ENCODE measurements at places on chromosomes 13 and 19.

GRCh38 chr19:45097776-45098520 lies 5.0 kb downstream of the PPP1R37 start:
- DNase-seq, result peak; percentile 86

DNA sequence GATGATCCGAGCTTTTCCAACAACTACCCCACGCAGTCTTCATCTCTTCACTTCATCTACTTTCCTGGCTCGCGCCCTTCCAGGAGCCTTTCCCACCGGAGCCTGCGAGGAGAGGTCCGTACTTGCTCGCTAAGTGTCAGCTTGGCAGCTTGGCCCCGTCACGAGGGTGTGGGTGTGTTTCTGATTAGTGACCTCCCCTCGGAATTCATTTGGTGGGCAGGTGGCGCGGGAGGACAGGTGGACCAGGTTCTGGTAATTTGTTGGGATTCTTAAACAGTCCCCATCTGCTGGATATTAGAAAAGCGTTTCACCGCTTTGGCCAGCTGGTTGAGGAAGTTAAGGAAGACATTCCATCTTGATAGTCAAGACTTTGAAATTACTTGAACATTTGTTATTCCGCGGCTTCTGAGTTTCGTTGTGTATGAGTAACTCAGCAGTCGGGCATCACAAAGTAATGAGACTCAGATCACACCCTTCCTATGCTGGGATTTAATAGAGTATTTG lies 515 bp downstream of the UFM1 start:
- DNase-seq, result peak; percentile 68

GRCh38 chr19:23470873-23471545 lies 75.7 kb upstream of the ZNF91 start:
- no peak for DNase-seq

- no peak for DNase-seq
These were observed 2590.1 kb downstream of the PCDH9 start for GRCh38 chr13:64640002-64640401.

- DNase-seq, result no peak
These were observed 139.8 kb downstream of the MIPEP start for GRCh38 chr13:23749288-23749873.

DNA sequence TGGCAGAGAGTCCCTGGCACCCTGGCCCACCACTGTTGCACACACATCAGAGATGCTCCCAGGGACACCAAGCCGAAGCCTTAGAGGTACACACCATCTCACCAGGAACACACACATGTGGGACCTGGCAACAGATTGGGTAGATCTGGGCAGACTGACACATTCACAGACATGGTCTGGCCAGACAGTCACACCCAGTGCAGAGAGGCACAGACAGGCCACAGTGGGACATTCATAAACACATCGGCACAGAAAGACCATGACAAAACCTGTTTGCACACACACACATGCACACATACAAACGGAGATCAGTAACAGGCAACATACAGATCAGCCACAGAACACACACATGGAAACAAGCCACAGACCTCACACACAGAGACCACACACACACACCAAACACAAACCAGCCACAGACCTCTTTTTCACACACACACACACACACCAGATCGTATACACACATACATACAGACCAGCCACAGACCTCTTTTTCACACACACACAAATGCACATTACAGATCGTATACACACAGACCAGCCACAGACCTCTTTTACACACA lies 6.3 kb upstream of the JUNB start:
- no peak for DNase-seq

GRCh38 chr13:101010100-101010499 lies 335.5 kb upstream of the TMTC4 start:
- no peak for DNase-seq

DNA sequence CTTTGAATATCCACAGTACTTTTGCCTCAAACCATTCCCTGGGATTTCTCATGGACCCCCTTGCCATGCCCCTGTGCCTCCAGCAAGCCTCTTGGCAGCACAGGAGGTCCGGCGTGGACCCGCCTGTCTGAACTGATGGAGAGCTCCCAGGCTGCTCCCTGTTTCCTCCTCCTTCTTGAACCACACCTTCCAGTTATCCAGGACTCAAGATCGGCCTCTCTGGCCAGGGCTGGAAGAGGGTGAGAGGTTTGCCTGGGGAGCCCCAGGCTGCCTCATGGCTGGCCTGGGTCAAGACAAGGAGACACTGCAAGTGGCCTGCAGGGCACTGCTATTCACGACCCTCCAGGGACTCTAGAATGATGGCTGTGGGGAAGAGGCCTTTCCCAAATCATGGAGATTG lies 93.6 kb upstream of the WASF3 start:
- DNase-seq, result no peak

DNA sequence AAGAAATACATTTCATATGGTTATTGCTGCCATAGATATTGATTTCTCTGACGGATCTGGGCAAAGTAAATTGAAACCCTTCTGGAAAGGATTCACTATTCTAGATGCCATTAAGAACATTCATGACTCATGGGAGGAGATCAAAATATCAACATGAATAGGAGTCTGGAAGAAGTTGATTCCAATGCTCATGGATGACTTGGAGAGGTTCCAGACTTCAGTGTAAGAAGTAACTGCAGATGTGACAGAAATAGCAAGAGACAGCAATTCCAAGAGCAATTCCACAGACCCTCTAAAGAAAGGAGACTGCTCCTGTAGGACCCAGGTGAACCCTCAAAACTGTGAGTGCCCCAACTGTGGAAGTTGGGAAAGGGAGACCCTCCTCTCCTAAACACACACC lies 30.9 kb upstream of the KCTD12 start:
- DNase-seq, result no peak

- no peak for DNase-seq
These were observed 27.1 kb upstream of the MYCBP2 start for GRCh38 chr13:77353995-77354394.

DNA sequence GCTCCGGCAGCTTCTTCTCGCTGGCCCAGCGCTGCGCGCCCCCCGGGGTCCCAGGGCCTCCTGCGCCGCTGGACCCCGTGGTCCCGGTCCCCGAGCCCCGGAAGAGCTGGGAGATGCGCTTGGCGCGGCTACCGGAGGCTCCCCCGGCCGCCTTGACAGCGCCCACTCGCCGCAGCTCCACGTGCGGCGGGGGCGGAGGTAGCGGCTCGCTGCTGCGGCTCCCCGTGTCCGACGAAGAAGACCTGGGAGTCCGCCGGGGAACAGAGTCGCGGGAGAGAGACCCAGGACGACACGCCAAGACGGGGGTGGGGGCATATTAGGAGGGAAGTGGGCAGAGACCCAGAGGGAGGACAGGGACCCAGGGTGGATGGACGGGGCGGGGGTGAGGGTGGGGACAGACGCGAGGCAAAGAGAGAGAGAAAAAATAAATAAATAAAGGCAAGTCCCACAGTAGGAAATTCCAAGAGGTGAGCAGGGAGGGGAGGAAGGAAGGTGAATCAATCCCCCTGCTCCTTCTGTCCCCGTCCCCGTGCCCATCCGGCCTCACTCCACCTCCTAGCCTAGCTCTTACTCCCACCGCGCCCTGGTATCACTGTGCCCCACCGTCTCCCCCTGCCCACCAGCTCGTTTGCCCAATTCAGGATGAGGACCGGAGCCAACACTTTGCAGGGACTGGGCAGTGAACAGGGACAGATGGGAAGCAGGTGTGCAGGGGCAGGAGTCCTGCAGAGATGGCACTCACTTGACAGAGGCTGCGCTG lies 826 bp downstream of the RASIP1 start:
- DNase-seq, result no peak

- no peak for DNase-seq
These were observed 33.3 kb downstream of the IGFL2 start for GRCh38 chr19:46181388-46181779.

All from mammary epithelial cell (primary cell).